GOT3 (cell line): ENCODE measurements at places on chromosomes 11 and 22.

DNA sequence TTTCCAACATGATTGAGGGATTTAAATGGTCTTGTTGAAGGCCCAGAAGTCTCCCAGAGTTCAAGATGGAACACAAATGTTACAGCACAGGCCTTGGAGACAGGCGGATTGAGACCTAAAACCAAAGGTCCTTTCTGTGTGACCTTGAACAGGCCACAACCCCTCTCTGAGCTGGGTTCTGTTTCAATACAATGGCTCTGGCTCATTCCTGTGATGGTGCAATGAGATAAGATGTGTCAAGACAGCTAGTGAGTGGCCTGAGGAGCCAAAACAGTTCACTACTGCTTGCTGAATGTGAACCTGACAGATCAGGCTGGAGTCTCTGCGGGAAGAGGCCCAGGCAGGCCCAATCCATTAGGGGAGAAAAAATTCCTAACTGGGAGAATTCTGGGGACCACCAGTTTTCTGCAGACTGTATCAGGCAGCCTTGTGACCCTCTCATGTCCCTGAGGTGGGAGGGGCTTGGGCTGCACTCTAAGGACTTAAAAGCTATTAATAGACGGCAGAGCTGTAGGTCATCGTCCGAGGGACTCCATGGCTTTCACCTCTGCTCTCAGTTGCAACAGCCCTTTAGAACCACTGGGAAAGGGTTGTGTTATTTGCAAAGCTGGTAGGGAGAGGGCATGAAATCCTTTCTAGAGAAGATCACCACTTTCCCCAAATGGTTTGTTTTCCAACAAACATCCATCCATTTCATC is 126.1 kb upstream of the TEAD1 start:
- no peak for DNase-seq

DNA sequence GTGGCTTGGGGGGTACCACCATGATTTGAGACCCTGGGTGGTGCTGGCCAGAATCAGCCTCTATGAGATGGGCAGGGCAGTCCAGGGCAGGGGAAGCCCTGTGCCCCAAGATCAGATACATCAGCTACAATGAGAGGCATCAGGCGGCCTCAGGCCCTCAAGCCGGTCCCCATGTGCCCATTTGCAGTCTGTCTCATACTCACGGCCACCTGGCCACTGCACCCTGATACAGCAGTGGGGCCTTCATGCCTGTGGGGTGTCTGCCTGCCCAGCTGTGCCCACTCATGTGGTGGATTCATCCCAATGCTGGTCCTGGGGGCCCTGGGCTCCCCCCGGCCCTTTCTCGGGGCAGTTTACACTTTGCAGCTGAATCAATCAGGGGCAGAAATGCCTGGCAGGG is 42.4 kb upstream of the KCNQ1OT1 start:
- no peak for DNase-seq

GRCh38 chr22:49638001-49638400 is 189.7 kb downstream of the BRD1 start:
- no peak for DNase-seq

- no peak for DNase-seq
Measured at GRCh38 chr11:12196308-12196707, 85.9 kb downstream of the MICAL2 start.

DNA sequence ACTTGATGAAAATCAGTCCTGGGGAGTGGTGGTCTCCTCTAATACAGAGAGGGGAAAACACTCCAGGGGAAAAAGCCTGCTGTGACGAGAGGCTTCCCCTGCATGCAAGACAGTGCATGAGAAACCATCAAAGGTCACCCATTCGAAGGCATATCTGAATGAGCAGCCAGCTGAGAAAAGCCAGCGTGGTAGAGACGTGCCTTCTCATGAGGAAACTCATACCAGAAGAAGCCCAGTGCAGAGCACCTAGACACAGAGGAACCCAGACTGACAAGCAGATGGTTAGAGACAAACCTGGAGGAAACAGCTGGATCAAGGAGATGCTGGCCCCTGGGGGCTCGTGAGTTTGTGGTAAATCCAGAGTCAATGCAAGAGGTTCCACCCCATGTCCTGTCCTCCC is 534.8 kb downstream of the BRD1 start:
- no peak for DNase-seq

- no peak for DNase-seq
Measured at GRCh38 chr11:94871491-94872185, 101.7 kb downstream of the CWC15 start.

DNA sequence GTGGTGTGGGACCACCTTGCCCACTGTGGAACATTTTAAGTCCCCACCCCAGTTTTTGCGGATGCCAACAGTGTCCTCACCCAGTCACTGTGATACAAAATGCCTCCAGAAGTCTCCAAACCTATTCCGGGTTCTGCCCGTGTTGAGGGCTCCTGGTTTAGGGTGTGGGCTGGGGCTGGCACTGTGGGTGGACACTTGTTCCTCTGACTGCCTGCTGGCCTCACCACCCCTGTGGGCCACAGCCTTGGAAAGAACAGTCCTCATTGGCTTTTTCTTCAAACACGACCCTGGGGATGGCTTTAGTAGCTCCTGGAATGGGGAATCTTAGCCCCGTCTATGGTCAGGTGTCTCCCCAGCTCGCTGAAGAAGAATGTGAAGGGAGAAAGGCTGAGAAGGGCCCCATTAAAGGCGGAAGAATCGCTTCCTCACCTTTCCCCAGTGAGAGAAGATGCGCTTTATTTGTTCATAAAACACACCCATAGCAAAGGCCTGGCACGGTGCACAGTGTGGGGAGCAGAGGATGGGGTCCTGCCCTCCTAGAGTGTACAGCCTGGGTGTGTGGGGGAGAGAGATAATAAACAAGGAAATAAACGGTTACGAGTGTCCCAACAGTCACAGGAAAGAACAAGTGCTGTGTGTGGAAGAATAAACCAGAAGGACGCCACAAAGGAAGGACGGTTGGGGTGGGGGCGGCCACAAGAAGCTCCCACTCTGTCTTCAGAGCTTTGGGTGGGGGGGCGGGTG is 91.6 kb upstream of the SLC22A12 start:
- DNase-seq, result no peak

DNA sequence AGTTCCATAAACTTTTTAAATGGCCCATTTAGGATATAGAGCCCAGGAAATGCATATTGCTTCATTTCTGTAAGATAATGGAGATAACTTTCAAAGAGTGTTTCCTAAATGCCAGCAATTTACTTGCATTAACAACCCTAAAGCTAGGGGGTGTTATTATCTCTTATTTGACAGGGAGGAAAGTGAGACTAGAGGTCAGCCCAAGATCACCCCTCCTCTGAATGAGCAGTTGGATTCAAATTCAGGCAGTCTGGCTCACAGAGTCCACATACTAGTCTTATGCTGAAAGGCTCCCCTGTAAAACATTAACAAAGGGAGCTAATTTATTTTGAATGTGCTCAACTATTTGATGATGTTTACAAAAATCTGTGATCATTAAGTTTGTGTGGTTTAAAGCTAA is 49.9 kb upstream of the TRIM77 start:
- DNase-seq, result no peak

DNA sequence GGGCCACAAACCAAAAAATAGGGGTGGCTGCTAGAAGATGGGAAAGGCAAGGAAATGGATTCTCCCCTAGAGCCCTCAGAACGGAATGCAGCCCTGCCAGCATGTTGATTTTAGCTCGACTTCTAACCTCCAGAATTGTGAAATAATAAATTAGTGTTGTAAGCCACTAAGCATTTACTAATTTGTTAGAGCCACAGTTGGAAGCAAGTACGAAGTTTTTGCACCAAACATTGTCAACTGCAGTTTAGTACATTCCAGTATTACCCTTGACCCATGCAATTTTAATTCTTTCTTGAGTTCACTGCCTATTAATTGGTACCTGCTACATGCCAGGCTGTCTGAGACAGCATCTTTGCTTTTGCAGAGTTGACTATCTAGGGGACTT is 32.2 kb downstream of the PARVA start:
- no peak for DNase-seq

DNA sequence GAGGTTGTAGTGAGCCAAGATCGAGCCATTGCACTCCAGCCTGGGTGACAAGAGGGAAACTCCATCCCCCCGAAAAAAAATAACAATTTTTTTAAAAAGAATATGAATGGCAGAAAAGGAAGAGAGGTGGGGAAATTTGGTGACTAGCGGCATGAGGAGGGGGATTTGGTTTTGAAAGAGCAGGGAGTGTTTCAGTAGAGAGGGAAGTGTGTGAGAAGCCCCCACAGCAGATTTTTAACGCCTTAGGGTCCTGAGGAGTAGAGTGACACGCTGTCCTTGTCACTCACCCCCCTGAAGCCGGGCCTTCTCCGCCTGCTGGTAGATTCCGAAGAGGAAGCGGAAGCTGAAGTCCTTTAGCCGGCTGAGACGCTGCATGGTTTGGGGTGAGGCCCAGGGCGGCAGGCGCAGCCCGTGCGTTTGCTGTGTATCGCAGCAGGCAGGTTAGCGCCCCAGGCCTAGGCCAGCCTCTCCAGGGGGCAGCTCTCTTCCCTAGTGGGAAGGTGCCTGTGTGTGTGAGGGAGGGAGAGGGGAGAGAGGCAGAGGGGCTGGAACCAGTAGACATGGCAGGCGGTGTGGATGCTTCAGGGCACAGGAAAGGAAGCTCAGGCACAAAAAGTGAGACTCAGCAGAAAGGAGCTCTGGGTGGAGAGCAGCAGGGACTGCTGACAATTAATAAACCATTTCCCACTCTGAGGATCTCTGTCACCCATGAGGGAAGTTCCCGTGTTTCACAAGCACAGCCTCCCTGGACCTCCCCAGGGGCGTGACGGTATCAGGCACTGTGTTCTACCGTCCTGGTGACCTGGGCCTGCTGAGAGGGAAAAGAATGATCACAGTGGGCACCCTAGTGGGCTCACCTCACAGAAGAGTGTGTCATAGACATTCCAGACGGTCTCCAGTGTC is 3.9 kb downstream of the ACP2 start:
- no peak for DNase-seq

GRCh38 chr22:28670161-28670560 is 9.5 kb downstream of the TTC28 start:
- DNase-seq, result no peak

DNA sequence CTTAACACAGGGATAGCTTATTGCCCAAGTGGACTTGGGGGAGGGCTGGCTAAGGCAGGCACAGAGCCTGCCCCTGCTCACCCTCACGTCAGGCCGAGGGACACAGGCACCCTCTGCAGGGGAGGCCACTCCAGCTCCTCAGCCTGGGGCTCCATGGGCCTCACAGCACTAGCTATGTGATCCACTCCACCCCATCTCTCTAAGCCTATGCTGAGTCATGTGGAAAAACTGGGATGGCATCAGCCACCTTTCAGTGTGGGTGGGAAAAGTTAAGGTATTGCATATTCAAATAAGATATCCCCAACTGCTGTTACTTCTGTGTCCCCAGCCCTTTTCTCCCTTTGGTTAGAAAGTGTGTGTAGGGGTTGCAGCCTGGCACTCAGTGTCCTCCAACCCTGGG is 22.3 kb downstream of the RANGAP1 start:
- DNase-seq, result no peak

DNA sequence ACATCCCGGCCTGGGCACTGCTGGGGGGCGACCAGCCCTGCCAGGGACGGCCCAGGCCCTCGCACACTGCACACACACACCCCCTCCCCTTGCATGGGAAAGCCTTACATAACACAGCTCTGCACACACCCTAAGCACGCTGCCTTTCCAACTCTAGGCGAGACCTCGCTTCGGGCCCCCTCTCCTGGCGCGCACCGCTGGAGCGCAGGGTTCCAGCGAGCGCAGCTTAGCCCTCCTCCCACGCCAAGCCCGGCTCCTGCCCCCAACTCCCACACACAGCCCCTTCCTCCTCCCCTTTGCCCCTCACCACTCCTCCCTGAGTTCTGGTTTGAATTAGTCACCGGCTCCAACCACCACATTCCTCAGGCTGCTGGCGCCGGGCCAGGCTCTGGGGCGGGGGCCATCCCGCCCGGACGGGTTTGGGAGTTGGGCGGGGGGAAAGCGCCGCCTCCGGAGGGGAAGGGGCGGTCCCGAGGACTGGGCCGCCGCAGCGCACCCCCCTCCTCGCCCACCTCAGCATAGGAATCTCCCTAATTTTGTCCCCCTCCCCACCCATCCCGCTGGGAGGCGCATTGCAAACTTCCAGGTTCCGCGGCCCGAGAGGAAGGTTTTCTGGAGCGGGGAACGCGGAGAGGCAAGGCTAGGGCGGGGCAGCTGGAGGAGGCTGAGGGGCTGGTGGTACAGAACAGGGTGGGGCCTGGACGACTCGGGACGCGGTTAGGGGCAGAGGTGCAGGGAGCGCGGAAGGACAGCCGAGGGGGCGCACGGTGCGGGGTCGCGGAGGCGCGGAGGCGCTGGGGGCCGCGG is 966 bp downstream of the AHNAK start:
- DNase-seq, result peak; percentile 80

GRCh38 chr11:27471589-27472397 is 797 bp downstream of the LGR4 start:
- no peak for DNase-seq

- DNase-seq, result no peak
Measured at GRCh38 chr11:94853836-94854235, 85.7 kb downstream of the AMOTL1 start.

GRCh38 chr22:47816121-47816862 is 1053.8 kb downstream of the TBC1D22A start:
- no peak for DNase-seq

- DNase-seq, result no peak
Measured at GRCh38 chr11:95140397-95141033, 50.9 kb downstream of the ENDOD1 start.

- DNase-seq, result no peak
Measured at GRCh38 chr11:131824771-131825170, 454.4 kb downstream of the NTM start.

GRCh38 chr11:19703211-19703610 is 9.4 kb upstream of the NAV2 start:
- no peak for DNase-seq

GRCh38 chr11:99176430-99176829 is 155.7 kb downstream of the CNTN5 start:
- DNase-seq, result no peak

DNA sequence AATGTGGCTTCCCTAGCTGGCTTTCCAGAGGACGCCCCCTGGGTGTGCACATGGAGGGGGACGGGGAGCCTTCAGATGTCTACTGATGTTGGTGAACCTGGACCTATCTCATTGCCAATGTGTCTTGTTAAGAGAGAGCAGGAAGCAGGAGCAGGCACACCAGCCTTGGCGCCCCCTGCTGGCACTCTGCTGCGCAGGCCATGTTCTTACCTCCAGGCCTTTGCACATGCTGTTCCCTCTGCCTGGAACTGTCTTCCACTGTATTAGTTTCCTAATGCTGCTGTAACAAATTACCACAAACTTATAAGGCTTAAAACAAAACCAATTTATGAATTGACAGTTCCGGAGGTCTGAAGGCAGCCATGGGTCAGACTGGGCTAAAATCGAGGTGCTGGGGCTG is 23.6 kb upstream of the MN1 start:
- no peak for DNase-seq
